ENCODE measurements at places on chromosomes 11 and 22.

GRCh38 chr22:37661160-37661924, 2.8 kb downstream of the PDXP start:
- DNase-seq: no peak

DNA sequence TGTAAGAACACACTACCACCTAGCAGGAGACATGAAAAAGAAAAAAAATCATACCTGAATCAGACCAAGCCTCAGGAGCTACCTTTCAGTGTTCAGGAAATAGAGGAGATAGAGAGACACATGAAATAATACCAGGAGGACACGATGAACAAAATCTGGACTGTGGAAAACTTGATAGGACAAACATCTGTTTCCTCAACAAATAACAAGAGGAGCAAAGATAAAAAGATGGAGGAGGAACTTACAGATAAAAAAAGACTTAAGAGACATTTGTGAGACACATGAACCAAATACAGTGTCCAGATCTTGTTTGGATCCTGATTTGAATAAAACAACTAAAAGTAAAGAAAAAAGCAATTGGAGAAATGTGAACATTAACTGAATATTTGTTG, 12.4 kb upstream of the KCNE3 start:
- no peak for DNase-seq

GRCh38 chr11:86360775-86361395, 13.8 kb upstream of the CCDC81 start:
- peak; percentile 36 for DNase-seq

- DNase-seq: no peak
Measured at GRCh38 chr11:68302256-68302655, 10.1 kb upstream of the LRP5 start.

Data from smooth muscle cell of the brain vasculature (primary cell).